T-helper 17 cell (primary cell): ENCODE measurements at places on chromosomes 11 and 22. TPM values are rescaled to one million over a fixed set of nuclear protein-coding genes. Genes with fewer than 3 reads are reported as not detected.

DNA sequence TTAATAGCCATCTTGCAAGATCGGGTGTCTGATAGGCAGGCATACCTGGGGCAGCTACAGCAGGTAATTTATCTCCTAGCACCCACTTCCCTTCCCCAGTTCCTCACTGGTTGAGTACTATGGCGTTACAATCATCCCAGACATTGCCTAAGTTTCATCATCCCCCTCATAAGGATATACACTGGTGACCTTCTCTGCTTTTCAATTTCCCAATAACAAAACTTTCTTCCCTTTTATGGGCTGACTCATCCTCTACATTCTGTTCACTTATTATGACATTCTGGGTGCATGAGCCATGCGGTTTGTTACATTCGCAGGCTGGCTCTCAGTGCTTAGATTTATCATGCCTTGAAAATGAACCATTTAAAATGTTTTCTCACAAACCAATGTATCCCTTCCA, 5.0 kb upstream of the MRPL11 start:
- H3K27me3 ChIP-seq, result peaks cover 22% of the 10 kb centered on the region
- H3K27ac ChIP-seq, result no peak overlapping the region
- H3K4me3 ChIP-seq, result no peak overlapping the region
- DNase-seq, result no peak
- H3K36me3 ChIP-seq, result peaks cover 3% of the 10 kb centered on the region
- H3K4me1 ChIP-seq, result peaks cover 1% of the 10 kb centered on the region

DNA sequence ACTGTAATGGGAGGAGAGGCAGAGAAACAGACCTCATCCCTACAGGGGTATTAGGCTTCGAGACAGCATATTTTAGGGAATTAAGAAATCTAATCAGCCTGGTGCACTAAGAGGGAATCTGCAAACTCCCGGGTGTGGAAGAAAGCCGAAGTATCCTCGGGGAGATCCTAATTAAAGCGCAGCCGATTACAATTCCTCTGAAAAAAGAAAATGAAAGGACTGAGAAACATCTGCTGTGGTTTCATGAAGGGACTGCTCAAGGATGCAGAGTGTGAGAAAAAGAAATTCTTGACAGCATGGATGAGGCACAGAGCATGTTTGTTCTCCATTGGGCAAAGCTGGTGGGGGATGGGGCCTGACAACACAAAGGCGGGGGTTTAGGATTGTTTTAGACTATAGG, 290.0 kb upstream of the LARGE1 start:
- H3K4me1 ChIP-seq, result no peaks in the 10 kb centered on the region
- H3K4me3 ChIP-seq, result no peak overlapping the region
- H3K36me3 ChIP-seq, result no peaks in the 10 kb centered on the region
- H3K27ac ChIP-seq, result no peak overlapping the region
- H3K27me3 ChIP-seq, result no peaks in the 10 kb centered on the region

DNA sequence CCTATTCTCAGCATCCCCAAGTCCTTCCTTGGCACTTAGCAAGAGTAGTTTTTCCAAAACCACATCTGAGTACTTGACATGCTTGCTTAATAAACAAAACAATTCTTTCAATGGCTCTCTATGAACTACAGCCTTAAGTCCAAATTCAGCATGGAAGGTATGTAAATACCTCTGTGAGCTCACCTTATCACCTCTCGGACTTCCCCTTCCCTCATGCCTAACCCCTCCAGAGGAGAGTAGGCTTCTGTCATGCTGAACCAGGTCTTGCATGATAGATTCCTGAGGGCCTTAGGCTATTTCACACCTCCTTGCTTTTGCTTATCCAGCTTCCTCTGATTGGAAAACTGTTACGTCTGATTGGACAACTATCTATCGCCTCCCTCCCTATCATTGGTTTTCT, 312.9 kb upstream of the CCDC90B start:
- no peak for DNase-seq
- H3K4me1 ChIP-seq, result no peaks in the 10 kb centered on the region
- no peak overlapping the region for H3K4me3 ChIP-seq
- H3K27ac ChIP-seq, result no peak overlapping the region
- peaks cover 4% of the 10 kb centered on the region for H3K27me3 ChIP-seq

The DTX4 gene
- 1.1 TPM for total RNA-seq

The KLHDC7B gene
- 5.1 TPM for total RNA-seq

The CCDC81 gene
- 0.63 TPM for total RNA-seq

The ZPR1 gene
- 87.1 TPM for total RNA-seq

- H3K4me3 ChIP-seq, result no peak overlapping the region
- H3K27ac ChIP-seq, result no peak overlapping the region
- no peak for DNase-seq
- no peaks in the 10 kb centered on the region for H3K36me3 ChIP-seq
- no peaks in the 10 kb centered on the region for H3K4me1 ChIP-seq
Measured at GRCh38 chr11:71307811-71308645, 55.7 kb upstream of the SHANK2 start.

The KCNE3 gene
- 0.40 TPM for total RNA-seq

GRCh38 chr22:45537734-45538181, 35.1 kb downstream of the FBLN1 start:
- peak overlapping the region; percentile 57 for H3K27ac ChIP-seq
- no peak overlapping the region for H3K4me3 ChIP-seq
- H3K27me3 ChIP-seq, result peaks cover 31% of the 10 kb centered on the region

- no peaks in the 10 kb centered on the region for H3K27me3 ChIP-seq
- no peaks in the 10 kb centered on the region for H3K36me3 ChIP-seq
- H3K27ac ChIP-seq, result peak overlapping the region; percentile 85
- H3K4me1 ChIP-seq, result peaks cover 28% of the 10 kb centered on the region
Measured at GRCh38 chr11:46677991-46678740, 22.3 kb downstream of the ARHGAP1 start.

DNA sequence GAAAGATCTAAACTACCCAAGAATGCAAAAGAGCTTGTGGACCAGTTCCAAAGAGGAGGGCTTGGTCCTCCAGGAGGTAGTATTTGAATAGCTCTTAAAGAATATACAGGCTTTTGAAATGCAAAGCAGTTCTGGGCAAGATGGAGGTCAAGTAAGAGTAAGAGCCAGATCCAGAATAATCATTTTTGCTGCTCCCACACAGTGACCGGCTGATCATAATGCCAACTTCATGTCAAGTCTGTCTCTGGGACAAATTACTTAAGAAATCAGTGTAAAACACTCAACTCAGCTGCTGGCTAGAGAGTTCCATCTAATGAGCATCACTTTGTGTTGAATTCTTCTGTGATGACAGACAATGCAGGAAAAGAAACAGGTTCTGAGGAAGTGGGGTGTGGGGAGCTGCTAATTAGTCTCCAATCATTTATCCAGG, 250.9 kb upstream of the NARS2 start:
- peaks cover 20% of the 10 kb centered on the region for H3K27me3 ChIP-seq
- DNase-seq, result no peak
- no peak overlapping the region for H3K4me3 ChIP-seq
- no peak overlapping the region for H3K27ac ChIP-seq
- no peaks in the 10 kb centered on the region for H3K36me3 ChIP-seq

The EHD1 gene
- total RNA-seq, result 184 TPM

The CRY2 gene
- total RNA-seq, result 200 TPM

GRCh38 chr11:121539000-121539399, 86.2 kb upstream of the SORL1-AS1 start:
- DNase-seq, result no peak
- H3K4me1 ChIP-seq, result peaks cover 23% of the 10 kb centered on the region
- H3K27ac ChIP-seq, result peak overlapping the region; percentile 92
- H3K36me3 ChIP-seq, result peaks cover 5% of the 10 kb centered on the region
- H3K4me3 ChIP-seq, result no peak overlapping the region
- H3K27me3 ChIP-seq, result no peaks in the 10 kb centered on the region

The CELSR1 gene
- total RNA-seq, result 3.0 TPM

- peaks cover 26% of the 10 kb centered on the region for H3K27me3 ChIP-seq
- no peak for DNase-seq
- no peak overlapping the region for H3K4me3 ChIP-seq
- H3K36me3 ChIP-seq, result no peaks in the 10 kb centered on the region
Measured at GRCh38 chr11:70029861-70030380, 48.2 kb upstream of the ANO1 start.

The UBQLNL gene
- total RNA-seq, result 0.29 TPM

The FADS2 gene
- total RNA-seq, result 15.7 TPM

DNA sequence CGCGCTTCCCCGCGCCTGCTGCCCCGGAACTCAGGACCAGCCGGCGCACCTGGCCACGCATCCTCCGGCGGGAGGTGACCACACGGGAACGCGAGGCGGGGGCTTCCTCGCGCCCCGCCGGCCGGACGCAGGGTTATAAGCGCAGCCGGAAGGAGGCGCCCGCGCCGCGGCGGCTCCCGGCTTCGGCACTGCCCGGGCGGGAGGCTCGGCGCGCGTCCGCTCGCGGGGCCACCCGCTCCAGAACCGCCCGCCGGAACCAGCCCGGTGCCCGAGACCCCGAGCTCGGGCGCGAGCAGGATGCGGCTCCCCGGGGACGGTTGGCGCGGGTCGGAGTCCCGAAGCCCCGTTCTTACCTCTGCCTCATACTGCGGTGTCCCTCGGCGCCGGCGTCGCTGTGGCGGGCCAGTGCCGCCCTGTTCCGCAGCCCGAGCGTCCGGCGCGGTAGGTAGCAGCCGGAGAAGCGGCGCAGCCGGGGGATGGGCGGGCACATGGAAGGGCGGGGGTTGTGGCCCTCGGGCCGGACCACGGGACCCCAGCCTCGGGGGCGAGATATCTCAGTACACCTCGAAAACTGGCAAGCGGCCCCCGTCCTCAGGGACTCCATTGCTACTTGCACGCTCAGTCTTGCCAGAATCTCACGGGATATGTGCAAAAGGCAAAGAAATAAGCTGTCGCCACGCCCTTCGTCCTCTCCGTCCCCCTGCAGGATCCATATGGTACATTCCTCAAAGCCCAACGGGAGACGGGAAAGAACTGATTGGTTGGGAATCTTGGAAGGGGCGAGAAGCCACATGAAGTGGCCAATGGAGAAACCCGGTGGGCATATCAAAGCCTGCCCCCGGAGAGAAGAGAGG, 23.1 kb downstream of the MICAL3 start:
- no peaks in the 10 kb centered on the region for H3K27me3 ChIP-seq
- peak overlapping the region; percentile 89 for H3K27ac ChIP-seq
- peak overlapping the region; percentile 94 for H3K4me3 ChIP-seq
- peaks cover 45% of the 10 kb centered on the region for H3K4me1 ChIP-seq
- peak; percentile 38 for DNase-seq

- DNase-seq, result no peak
- peak within 1 kb of the TSS; percentile 94 for H3K27ac ChIP-seq
- peaks cover 6% of the 10 kb centered on the region for H3K36me3 ChIP-seq
- peaks cover 31% of the 10 kb centered on the region for H3K4me1 ChIP-seq
- H3K4me3 ChIP-seq, result no peak within 1 kb of the TSS
- H3K27me3 ChIP-seq, result no peaks in the 10 kb centered on the region
Measured at GRCh38 chr11:72105888-72106287, at the start of gene TOMT. TOMT (plus strand) TSS chr11:72105924; CDS start chr11:72105952, 28 bp downstream.

The KDM4D gene
- 0.27 TPM for total RNA-seq

DNA sequence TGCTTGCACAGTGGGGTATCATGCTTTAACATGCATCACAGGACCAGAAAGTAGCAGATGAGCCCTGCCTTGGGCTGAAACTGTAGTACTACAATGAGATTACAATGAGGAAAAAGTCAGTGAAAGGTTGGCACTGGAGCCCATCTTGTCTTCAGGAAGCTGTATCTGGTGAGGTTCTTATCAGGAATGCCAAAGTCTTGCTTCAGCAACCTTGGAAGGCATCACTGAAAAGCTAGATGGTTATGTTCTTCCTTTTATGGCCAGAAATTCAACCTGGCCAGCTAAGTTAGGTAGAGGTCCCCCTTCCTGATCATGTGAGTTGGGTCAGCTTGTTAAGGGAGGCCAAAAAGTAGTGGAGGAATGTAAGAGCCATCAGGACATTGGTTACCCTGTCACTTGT, 254.0 kb upstream of the FAT3 start:
- no peaks in the 10 kb centered on the region for H3K27me3 ChIP-seq
- no peaks in the 10 kb centered on the region for H3K4me1 ChIP-seq
- H3K4me3 ChIP-seq, result no peak overlapping the region
- no peak overlapping the region for H3K27ac ChIP-seq

- no peaks in the 10 kb centered on the region for H3K36me3 ChIP-seq
- no peaks in the 10 kb centered on the region for H3K27me3 ChIP-seq
- H3K4me1 ChIP-seq, result peaks cover 7% of the 10 kb centered on the region
- H3K27ac ChIP-seq, result peak overlapping the region; percentile 54
Measured at GRCh38 chr22:17167486-17167885, 8.4 kb upstream of the HDHD5 start.

The CCDC73 gene
- total RNA-seq, result not detected

The SESN3 gene
- 53.0 TPM for total RNA-seq

- no peak overlapping the region for H3K27ac ChIP-seq
- peaks cover 72% of the 10 kb centered on the region for H3K27me3 ChIP-seq
- no peaks in the 10 kb centered on the region for H3K4me1 ChIP-seq
- DNase-seq, result no peak
Measured at GRCh38 chr11:124085997-124086846, 29.0 kb upstream of the VWA5A start.

- H3K36me3 ChIP-seq, result peaks cover 2% of the 10 kb centered on the region
- no peak for DNase-seq
- peaks cover 20% of the 10 kb centered on the region for H3K4me1 ChIP-seq
- peak overlapping the region; percentile 49 for H3K27ac ChIP-seq
- H3K27me3 ChIP-seq, result no peaks in the 10 kb centered on the region
Measured at GRCh38 chr22:20037419-20037818, 16.5 kb downstream of the TANGO2 start.

DNA sequence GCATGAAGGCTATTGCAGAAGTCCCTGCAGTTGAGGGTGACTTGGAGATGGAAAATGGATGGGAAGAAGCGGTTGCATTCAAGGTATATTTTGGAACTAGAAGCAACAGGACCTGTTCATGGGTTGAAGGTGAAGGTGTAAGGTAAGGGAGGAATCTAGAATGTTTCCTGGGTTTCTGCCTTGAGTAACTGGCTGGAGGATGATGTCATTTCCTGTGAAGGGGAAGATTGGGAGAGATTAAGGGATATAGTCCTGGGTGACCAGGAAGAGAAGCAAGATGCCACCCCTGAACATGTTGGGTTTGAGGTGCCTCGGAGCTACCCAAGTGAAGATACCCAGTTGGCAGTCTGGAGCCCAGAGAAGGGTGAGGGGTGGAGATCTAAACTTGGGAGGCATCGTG, 12.1 kb upstream of the MOGAT2 start:
- no peak overlapping the region for H3K27ac ChIP-seq
- H3K4me3 ChIP-seq, result no peak overlapping the region
- peaks cover 32% of the 10 kb centered on the region for H3K27me3 ChIP-seq
- no peak for DNase-seq
- peaks cover 2% of the 10 kb centered on the region for H3K36me3 ChIP-seq

The CFAP300 gene
- not detected for total RNA-seq
